ENCODE measurements at places on chromosomes 1 and 21.

- no peak for DNase-seq
Measured at GRCh38 chr1:156559797-156560385, 12.5 kb downstream of the IQGAP3 start.

DNA sequence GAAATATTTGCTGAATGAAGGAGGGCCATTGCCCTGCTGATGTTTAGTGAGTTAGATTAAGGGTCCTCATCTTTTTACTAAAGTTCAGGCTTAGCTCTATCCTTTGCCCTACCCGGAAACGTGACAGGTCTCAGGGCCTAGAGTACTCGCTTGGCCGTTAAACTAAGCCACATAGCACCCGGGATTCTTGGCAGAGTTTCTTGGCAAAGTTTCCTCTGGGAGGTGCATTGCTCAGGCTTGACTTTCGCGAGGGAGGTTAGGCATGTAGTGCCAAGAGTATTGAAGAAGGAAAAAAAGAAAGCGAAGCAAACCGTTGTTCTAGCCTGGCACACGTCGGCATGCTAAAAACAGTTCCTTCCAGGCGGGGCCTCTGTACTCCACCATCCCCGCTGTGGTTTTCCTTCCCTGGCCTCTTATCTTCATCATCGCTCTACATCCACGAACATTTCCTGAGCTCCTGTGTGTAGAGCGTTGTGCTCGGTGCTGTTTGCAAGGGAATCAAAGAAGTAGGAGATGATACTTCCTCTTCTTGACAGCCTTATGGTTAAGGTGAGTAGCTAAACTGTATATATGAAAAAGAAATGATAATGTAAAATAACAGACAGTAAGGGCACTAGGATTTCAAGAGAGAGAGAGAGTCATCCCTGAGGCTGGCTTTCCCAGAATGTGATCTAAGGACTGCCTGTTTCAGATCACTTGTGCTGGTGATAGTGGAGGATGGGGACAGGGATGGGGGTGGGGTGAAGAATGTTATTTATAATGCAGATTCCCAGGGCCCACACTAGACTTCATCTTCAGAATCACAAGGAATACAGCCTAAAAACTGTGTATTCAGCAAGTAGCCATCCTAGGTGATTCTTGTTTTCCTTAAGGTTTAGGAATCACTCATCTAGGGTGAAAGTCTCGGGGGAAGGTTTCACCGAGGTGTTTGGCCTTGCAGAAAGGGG, 18.8 kb downstream of the RNF220 start:
- DNase-seq, result peak; percentile 80

DNA sequence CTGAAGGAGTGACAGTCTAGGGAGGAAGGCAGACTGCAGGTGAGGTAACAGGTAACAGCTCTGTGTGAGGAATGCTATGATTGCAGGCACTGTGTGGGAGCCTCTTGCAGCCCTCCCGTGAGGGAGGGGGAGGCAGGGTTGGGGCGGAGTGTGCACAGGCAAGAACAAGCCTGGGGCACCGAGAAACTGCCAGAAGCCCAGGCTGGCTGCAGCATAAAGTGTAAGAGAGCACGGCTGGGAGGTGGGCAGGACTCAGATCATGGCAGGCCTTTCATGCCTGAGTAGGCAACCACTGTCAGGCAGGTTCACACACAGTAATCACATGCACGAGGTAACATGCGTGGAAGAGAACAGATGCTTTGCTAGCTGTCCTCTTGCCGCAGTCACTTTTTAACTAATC, 11.3 kb upstream of the RHEX start:
- DNase-seq, result no peak

- DNase-seq, result no peak
Measured at GRCh38 chr1:66489151-66489550, 44.8 kb upstream of the SGIP1 start.

- no peak for DNase-seq
Measured at GRCh38 chr1:16061266-16061665, 12.2 kb downstream of the FAM131C start.

- no peak for DNase-seq
Measured at GRCh38 chr1:214296860-214297745, 16.1 kb downstream of the SMYD2 start.

DNA sequence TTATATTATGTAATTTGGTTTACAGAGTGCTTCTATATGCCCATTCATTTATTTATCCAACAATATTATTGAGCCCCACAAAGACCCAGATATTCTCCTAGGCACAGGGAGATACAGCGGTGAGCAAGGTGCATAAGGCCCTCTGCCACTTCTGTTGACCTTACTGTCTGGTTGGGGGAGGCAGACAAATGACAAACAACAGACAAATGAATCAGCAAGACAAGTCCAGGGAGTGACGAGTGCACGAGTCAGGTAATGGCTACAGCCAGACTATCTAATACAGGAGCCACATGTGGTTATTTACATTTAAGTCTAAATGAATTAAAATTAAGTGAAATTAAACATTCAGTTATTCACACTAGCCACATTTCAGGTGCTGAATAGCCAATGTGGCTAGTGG, 22.0 kb upstream of the BCAR3 start:
- no peak for DNase-seq

DNA sequence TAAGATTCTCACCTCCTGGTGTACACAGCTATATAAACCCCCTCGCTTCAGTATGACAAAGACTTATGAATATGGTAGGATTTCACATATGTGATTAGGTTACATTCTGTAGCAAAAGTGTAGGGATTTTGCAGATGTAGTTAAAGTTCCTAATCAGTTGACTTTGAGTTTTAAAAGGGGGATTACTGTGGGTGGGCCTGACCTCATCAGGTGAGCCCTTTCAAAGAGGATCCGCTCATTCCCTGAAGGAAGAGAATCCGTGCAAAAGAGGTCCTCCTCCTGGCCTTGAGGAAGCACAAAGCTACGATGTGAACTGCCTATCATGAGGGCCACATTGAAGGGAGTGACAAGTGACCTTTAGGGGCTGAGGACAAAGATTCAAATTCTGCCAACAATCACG, 30.6 kb upstream of the KAZN start:
- DNase-seq, result no peak

- DNase-seq, result no peak
Measured at GRCh38 chr1:110477967-110478640, 27.2 kb downstream of the PROK1 start.

GRCh38 chr1:59678040-59678439, 136.7 kb upstream of the HOOK1 start:
- DNase-seq, result no peak

DNA sequence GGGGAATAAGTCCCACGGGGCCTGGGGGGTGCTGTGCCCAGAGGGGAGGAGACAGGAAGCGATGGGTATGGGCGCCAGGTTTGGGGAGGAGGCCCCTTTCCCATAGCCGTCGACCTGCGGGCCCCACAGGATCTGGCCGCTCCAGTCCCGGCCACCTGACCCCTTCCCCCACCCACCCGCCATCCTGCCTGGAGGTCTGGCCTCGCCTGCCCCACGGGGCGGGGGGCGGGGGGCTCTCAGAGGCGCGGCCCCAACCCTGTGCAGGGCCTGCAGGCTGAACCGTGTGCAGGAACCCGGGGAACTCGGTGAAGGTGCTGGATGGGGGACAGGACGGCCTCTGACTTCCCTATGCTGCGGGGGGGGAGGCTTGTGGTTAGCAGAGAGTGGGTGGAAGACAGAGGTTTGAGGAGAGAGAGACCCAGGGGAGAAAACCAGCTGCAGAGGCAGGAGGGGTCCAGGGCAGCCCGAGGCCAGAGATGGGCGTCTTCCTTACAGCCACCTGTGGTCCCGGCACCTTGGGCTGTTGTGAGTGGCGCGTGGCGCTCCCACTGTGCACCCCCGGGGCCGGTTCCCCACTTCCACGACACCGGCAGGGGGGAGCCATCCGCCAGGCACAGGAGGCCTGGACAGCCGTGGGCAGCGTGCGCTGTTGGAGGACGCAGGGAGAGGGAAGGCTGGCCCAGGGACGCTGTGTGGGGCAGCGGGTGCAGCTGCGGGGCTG, 2.5 kb upstream of the TNFRSF18 start:
- DNase-seq, result no peak

Data from pons (tissue), 1 donor.